ENCODE measurements at places on chromosomes 7 and 10. TPM values are rescaled to one million over a fixed set of nuclear protein-coding genes. Genes with fewer than 3 reads are reported as not detected.
A peak's percentile ranks its signal among the peaks of the same experiment; 100 is the strongest.

- no peaks in the 10 kb centered on the region for H3K36me3 ChIP-seq
- H3K4me1 ChIP-seq: no peaks in the 10 kb centered on the region
- H3K27ac ChIP-seq: no peak overlapping the region
- no peak overlapping the region for H3K4me3 ChIP-seq
- DNase-seq: no peak
These were observed 260.9 kb downstream of the AHR start for GRCh38 chr7:17559388-17559787.

The HTR5A gene
- total RNA-seq: not detected

DNA sequence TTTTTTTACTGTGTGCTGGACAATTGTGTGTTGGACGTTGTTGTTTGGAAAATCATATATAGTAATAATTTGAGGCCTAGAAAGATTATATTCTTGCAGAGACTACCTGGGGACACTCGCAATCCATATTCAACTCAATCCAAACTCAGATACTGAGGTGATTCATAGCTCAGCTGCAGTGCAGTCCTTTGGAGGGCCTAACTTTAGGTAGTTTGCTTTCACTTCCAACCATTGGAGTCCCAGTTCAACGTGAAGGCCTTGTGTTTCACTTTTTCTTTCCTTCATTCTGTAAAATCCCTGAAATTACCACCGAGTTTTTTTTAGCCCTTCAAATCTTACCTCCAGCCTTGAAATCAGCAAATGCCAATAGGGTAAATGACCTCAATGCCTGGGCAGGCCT is 32.3 kb downstream of the ATRNL1 start:
- no peak for DNase-seq
- H3K4me3 ChIP-seq: no peak overlapping the region
- H3K27me3 ChIP-seq: no peaks in the 10 kb centered on the region
- no peaks in the 10 kb centered on the region for H3K4me1 ChIP-seq

The FBXO24 gene
- total RNA-seq: 2.4 TPM

GRCh38 chr10:96890172-96890513 is 58.0 kb downstream of the LCOR start:
- H3K36me3 ChIP-seq: no peaks in the 10 kb centered on the region
- H3K4me3 ChIP-seq: no peak overlapping the region
- H3K4me1 ChIP-seq: peaks cover 15% of the 10 kb centered on the region

DNA sequence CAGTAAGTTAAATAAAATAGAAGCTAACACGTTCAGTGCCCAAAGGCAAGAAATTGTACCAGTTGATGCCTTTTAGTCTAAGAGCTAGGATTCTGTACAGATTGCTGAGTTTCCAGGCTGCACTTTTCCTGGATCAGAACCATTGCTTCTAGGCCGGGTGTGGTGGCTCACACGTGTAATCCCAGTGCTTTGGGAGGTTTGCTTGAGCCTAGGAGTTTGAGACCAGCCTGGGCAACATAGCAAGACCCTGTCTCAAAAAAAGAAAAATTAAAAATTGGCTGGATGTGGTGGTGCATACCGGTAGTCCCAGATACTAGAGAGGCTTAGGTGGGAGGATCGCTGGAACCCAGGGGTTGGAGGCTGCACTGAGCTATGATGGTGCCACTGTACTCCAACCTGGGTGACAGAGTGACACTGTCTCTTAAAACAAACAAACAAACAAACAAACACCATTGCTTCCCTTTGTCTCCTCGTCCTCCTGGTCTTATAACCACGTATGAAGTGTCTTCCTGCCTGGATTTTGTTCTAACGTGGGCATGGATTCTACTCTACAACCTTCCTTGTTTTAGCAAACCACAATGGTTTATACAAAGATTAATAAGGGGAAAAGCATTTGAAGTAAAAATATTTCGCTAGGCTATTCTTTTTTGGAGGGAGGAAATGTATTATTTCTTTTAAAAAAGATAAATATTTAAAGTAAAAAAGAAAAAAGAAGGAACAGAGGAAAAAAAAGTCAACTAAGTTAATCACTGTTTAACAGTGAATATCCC is 9.7 kb upstream of the CCNY start:
- H3K27me3 ChIP-seq: no peaks in the 10 kb centered on the region
- H3K36me3 ChIP-seq: no peaks in the 10 kb centered on the region
- DNase-seq: no peak
- no peak overlapping the region for H3K27ac ChIP-seq

DNA sequence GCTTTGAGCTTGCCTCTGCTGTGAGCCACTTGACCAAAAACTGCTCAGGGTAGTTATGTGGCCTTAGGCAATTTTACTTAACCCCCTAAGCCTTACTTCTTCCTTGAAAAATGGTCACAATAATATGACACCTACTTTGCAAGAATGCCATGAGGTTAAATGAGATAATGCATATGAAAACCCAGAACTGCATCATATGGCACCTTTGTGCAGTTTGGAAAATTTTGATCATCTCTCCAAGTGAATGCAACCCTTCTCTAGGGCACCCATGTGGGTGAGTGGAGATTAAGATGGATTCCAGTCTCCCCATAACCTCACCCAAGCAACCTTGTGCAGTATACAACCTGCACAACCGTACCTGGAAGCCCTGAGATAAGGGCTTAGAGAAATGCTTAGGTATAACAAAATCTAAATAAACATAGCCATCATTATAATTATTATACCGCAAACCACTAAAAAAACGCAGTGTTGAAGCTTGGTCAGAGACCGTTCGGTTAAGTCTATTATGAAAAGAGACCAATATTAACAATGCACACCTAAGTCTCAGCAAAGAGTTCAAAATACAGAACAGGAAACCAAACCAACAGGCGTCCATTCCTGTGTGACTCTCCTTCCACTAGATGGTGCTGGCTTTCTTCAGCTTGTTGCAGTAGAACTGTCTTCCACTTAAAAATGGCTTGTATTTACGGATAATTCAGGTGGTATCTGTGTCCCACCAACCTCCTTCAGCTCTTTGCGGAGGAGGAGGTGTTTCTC is 21.0 kb upstream of the ASB15 start:
- no peaks in the 10 kb centered on the region for H3K36me3 ChIP-seq
- no peaks in the 10 kb centered on the region for H3K27me3 ChIP-seq
- no peak overlapping the region for H3K27ac ChIP-seq
- H3K4me3 ChIP-seq: no peak overlapping the region
- peak; percentile 78 for DNase-seq

The INMT gene
- total RNA-seq: 0.19 TPM

The HOXA10 gene
- total RNA-seq: not detected

GRCh38 chr7:130937830-130938229 is 203.8 kb upstream of the KLF14 start:
- H3K4me1 ChIP-seq: peaks cover 29% of the 10 kb centered on the region
- H3K4me3 ChIP-seq: no peak overlapping the region
- H3K36me3 ChIP-seq: no peaks in the 10 kb centered on the region

GRCh38 chr7:15086862-15087261 is 184.3 kb upstream of the DGKB start:
- no peaks in the 10 kb centered on the region for H3K27me3 ChIP-seq
- no peak for DNase-seq
- no peaks in the 10 kb centered on the region for H3K36me3 ChIP-seq
- H3K27ac ChIP-seq: no peak overlapping the region
- no peak overlapping the region for H3K4me3 ChIP-seq

- H3K4me3 ChIP-seq: no peak overlapping the region
- H3K36me3 ChIP-seq: no peaks in the 10 kb centered on the region
- no peak overlapping the region for H3K27ac ChIP-seq
- no peaks in the 10 kb centered on the region for H3K27me3 ChIP-seq
These were observed 746.8 kb downstream of the GRID1 start for GRCh38 chr10:85619832-85620231.

The CLDN12 gene
- total RNA-seq: 52.1 TPM

GRCh38 chr7:43721193-43721806 is 8.0 kb downstream of the COA1 start:
- peak; percentile 71 for DNase-seq
- H3K4me1 ChIP-seq: no peaks in the 10 kb centered on the region
- H3K27me3 ChIP-seq: no peaks in the 10 kb centered on the region
- 0 out of 2 replicates have a peak, but pooled peaks cover 5% of the 10 kb centered on the region for H3K36me3 ChIP-seq
- no peak overlapping the region for H3K27ac ChIP-seq

DNA sequence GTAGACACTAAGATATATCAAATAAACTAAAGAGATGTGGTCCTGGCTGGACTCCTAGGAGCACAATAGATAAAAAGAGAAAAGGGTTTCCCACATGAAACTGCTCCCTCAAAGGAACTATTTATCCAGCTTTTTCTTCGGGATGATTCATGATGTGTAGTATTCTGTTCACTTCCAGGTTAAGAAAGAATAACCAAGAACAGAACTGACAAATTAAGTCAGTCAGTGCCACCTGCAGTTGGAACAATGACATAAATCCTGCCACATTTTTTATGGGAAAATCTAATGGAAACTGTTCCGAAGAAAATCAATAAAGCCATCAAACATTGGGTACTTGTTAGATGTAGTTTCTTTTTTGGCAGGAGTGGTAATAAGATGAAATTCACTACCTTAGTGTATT is 87.1 kb downstream of the POLR1F start:
- no peak for DNase-seq
- no peaks in the 10 kb centered on the region for H3K27me3 ChIP-seq
- H3K36me3 ChIP-seq: no peaks in the 10 kb centered on the region
- no peaks in the 10 kb centered on the region for H3K4me1 ChIP-seq
- H3K27ac ChIP-seq: no peak overlapping the region
